ENCODE measurements at places on chromosomes 7 and 10.

GRCh38 chr10:72243822-72244437 is 27.9 kb upstream of the ASCC1 start:
- DNase-seq = no peak

DNA sequence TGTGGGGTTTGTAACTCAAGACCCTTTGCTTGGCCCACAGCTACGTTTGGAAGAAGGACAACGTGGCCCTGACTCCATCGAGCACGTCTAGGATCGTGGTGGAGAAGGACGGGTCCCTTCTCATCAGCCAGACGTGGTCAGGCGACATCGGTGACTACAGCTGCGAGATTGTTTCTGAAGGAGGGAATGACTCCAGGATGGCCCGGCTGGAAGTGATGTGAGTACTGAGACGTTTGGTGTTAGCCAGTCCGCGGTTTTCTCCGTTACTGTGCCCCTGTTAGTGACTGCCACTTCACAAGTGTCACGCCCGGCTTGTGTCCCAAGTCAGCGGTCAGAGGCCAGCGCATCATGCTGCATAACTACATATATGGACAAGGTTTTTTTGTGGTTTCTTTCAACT is 673.3 kb downstream of the SDK1 start:
- DNase-seq = no peak

DNA sequence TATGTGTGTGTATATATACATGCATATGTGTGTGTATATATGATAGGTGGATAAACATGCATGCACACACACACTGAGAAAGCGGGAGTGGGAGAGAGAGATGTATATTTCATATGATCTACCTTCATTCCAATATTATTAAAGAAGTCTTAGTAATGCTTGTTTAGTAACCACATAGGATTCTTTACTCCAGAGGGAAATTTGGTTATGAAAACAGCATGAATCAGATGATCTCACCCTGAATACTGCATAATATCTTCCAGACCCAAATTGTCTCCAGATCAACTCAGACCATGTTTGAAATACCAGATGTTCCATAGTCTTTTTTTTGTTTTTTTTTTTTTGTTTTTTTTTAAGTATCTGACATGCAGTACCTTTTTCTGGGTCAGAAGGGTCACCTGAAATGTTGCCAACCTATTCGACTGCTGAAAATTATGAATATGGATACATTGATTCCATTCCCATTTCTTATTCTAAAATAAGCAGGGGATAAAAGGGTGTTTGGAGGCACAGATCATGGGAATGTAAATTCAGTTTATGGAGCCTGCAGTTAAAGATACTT is 17.4 kb downstream of the TES start:
- no peak for DNase-seq

GRCh38 chr7:104973227-104973626 is 40.8 kb upstream of the KMT2E start:
- no peak for DNase-seq

DNA sequence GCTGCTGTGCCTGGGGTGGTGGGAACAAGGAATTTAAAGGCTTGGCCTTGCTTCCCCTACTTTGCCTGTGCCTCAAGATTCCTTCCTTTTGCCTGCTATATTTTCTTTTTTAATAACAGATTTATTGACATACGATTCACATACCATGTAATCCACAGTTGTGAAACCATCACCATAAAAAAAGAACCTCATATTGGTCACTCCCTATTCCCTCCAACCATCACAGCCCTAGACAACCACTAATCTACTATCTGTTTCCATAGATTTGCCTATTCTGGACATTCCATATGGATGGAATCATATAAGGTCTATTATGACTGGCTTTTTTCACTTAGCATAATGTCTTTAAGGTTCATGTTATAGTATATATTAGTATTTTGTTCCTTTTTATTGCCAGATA is 59.3 kb upstream of the TRIM8 start:
- DNase-seq = no peak

DNA sequence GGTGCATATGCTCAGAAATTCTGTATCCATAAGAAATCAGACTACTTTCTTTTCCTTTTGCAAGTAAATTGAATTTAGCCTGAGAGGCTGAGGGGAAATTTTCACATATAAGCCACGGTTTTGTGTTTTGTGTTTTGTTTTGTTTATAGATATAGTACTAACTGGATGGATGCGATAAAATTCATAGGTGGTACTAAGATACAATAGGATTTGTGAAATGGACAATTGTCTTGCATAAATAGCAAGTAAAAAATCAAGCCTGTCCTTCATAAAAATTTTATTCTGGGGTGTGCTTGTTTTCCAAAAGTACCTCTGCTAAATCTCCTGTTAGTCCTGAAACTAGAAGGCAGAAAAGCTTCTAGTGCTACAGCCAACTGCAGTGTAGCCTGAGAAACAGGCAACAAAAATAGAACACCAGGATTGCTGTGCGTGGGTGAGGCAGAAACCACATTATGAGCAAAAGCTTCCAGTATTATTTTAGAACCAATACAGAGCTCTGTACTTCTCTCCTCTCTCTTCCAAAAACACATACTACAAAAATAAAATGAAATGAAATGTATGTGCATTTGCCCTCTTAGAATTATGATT is 634 bp upstream of the HDAC9 start:
- no peak for DNase-seq

GRCh38 chr7:50724526-50725520 is 57.9 kb downstream of the GRB10 start:
- DNase-seq = no peak

DNA sequence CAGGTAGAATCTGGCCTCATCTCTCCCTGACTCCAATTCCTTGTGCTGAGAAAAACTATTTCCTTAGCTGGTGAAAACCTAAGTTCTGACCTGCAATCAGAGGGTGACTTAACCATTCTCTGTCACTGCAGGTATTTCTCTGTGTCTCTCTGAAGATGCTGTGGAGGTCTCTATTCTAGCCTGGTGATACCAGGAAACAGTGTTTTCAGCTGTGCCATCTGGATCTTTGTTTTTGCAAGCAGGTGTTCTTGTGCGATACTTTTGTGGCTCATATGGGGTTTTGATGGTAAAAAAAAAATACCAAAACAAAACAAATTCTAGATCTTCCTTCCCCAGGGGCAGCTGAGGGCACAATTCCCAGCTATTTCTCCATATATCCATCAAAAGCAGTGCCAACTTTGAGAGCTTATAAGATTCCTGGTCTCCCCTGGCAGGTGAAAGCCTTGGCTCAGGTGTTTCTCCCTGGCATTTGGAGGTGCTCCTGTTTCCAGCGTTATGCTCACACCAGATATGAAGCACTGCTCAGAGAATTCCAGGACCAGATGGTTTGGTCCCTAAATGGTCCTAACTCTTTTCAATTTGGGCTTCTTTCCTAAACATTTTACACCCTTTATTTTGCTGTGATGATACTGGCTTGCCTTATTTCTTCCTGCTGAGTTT is 9.9 kb upstream of the NPVF start:
- DNase-seq = no peak

DNA sequence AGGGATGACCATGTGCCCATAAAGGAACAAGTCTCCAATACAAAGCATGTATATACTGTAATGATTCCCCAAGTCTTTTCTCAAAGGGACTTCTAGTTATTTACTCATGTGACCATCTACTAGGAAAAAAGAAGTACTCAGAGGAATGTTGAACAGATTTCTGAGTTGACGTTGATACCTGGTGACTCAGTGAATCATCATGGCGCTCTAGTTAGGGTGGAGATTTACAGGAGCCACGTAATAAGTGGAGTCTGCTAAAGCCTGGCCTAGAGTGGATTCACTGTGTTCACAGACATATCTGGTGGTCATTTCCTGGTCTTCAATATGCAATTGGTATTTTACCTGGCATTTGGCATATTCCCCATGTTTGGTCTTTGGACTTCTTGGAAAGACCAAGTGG is 302.2 kb upstream of the CACNA2D1 start:
- no peak for DNase-seq

DNA sequence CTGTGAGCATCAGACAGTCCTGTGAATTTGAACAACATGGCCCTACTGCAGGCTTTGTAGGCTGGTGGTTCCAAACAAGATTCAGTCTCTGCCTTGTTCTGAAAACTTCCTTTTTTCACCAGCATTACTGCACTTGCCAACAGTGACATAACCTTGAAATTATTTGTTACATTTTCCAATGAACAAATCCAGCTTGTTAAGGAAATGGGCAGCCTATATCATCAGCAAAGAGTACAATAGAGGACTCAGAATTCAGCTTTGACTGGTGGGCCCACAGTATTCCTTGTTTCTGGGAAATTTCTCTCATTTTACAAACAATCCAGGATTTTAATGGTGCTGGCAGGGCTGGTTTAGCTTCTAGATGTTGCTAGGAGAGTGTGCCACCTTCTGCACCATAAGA is 703.7 kb upstream of the FZD8 start:
- no peak for DNase-seq

DNA sequence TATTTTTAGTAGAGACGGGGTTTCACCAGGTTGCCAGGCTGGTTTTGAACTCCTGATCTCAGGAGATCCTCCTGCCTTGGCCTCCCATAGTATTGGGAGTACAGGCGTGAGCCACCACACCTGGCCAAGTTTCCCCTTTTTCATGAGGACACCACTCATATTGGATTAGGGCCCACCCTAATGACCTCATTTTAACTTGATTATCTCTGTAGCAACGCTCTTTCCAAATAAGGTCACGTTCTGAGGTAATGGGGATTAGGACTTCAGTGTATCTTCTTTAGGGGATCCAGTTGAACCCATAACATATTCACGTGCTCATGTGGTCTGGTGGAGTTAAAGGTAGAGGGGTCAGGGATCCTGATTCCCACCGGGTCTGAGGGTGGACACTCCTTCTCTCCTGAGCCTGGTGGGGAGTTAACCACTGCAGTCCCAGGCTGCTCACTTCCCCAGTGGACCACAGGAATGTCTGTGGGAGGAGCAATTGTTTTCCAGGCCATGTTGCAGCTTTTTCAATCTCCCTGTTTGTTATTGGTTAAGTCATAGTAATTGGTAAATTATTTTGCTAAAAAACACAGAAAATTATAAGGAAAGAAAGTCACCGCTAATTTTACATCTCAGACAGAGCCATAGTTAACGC is 130.5 kb downstream of the GRK5 start:
- DNase-seq = no peak

DNA sequence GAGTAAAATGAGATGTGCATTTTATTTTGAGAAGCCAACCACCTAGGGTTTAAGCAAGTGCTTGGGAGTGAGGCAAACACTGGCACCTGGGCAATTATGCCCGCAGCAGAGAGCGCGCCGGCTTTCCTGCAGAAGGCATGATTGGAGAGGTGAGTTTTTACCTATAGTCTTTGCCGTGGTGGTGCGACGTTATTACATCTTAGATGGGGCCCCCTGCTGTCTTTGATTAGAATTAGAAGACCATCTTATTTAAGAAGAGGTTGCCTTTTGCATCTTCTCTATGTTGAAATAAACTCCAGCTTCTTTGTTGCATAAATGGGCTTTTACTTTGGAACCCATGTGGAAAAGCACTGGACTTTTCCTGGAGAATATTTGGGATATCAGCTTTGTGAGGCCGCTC is 409.5 kb downstream of the GLRX3 start:
- no peak for DNase-seq

DNA sequence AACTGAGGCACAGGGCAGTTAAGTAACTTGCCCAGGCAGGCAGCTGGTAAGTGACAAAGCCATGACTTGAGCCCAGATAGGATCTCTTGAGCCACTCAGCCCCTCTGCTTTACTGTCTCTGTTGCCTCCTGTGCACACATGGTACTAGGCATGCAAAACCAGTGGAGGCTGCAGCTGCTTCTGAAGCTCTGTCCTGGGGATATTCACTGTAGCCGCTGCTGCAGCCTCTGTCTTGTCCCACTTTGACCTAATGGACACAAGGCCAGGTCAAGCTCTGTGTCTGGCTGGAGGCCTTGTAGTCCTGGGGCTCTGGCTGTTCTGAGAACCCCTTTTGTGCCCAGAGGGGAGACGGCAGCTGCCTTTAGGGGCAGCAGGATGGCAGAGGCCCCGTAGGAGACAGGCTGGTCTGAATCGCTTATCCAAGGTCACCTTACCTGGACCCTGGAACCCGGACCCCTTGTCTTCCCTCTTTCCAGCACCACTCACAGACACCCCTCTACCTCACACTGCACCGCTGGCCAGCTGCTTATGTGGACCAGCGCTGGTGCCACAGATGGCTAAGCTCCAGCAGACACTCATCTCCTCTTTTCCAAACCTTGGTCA is 57.6 kb downstream of the TSPAN15 start:
- no peak for DNase-seq

- no peak for DNase-seq
Measured at GRCh38 chr7:116062666-116063065, 32.1 kb upstream of the TFEC start.

DNA sequence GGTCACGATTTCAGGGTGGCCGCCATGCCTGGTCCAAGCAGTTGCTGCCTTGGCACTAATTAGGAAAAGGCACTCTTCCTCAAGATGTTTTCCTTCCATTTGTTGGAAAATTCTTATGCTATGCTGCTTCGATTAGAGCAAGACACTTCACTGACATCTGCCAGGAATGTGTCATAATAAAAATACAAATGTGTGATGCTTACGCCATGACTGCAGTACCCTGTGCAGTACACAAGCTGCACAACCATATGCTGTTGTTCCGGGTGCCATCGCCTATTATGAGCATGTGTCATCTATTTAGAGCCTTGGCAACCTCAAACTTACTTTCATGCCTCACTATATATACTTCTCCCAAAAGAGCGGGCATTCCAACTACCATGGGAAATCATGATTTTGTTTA is 14.9 kb upstream of the MPP7 start:
- DNase-seq = no peak

DNA sequence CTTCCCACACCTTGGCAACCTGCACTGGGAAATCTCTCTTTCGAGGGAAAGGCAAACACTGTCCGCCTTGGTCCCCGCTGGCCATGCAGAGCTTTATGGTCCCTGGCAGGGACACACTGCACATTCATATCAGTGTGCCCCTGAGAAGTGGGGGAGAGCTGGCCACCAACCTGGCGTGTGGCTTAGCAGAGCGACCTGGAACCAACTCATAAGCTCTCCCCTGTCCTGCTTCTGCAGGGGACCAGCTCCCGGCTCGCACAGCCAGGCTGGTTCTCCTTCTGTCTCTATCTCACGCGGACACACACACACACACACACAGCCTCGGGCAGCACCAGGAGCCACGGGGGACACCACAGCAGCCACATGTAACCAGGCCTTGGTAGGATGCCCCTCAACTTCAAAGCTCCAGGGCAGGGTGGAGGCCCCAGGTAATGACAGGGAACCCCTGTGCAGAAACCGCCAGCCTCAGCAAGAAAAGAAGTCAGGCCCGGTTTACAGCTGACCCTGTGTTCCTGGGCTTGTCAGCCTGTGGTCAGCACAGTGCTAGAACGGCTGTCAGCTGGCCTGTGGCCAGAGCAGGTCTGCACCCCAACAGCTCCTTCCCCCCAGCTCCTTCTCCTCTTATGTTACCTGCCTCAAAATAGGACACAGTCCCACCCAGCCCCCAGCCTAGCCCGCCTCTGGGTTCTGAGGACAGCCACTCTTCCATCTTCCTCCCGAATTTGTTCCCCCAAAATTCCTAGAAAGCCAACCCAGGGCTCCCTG is 69.3 kb downstream of the OAT start:
- no peak for DNase-seq
